Nucleus accumbens (tissue), 56 donors: ENCODE measurements at places on chromosomes 12 and 14.

DNA sequence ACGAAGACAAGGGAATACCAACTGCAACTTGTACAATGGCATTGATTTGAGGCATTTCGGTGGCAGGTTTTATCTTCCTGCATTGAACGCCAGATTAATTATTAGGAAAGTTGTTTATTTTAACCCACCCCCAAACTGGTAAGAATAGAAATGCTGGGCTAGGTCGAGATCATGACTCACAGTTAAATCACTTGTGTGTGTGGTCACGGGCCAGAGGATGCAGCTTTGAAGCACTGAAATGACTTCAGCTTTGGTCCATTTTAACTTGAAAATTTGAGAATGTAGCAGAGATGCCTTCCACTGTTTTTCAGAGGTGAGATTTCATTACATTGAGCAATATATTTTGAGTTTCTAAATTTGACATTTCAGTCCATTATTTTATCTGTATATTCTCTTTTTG lies 23.6 kb upstream of the KCNH3 start:
- no peak for DNase-seq

GRCh38 chr14:61462566-61463193 lies 141.3 kb downstream of the PRKCH start:
- DNase-seq: no peak

DNA sequence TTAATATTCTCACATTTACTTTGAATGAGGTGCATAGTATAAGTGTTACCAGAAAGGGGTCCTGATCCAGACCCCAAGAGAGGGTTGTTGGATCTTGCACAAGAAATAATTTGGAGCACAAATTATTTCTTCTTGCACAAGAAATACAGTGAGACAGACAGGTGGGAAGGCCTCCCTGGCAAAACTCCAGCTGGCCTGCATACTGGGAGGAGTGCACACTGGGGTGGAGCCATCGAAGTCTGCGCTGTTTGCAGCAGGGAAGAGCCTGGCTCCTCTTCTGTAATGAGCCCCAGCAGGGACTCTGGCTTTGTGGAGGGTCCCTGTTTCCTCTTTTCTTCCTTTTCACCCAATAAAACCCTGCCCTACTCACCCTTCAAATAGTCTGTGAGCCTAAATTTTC lies 141.6 kb downstream of the GLT1D1 start:
- no peak for DNase-seq

GRCh38 chr12:5770727-5771126 lies 174.3 kb downstream of the ANO2 start:
- DNase-seq: no peak

DNA sequence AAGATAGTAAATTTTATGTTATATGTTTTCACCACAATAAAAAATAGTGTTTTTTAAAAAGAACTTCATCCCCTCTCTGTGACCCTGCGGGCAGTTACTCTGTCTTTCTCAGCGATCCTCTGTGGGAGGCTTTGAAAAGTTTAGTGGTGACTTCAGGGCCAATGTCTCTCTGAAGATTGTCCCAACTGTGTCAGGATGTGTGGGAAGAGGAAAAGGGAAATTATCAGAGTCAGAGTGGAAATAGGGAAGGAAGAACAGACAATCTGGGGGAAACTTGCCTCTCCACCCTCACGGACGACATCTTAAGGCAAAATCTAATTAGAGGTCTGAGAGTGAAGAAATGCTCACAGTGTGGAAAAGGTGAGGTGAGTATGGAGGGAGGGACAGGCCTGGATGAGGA lies 3.5 kb upstream of the OR10P1 start:
- no peak for DNase-seq
